Fibroblast of villous mesenchyme (primary cell): ENCODE measurements at places on chromosomes 11 and 22. TPM values are rescaled to one million over a fixed set of nuclear protein-coding genes. Genes with fewer than 3 reads are reported as not detected.

ZBED4 gene
- 10.6 and 13.4 TPM in 2 replicates for total RNA-seq

C22orf15 gene
- 0.43 and 1.6 TPM in 2 replicates for total RNA-seq

A4GALT gene
- 9.0 and 11.2 TPM in 2 replicates for total RNA-seq

SUSD2 gene
- total RNA-seq, result 0.64 and 1.3 TPM in 2 replicates

RASL10A gene
- total RNA-seq, result 0.86 TPM in 1 of 2 replicates, not detected in the other

DCDC1 gene
- under 0.01 and 0.43 TPM in 2 replicates for total RNA-seq

PPFIA1 gene
- 60.9 and 69.5 TPM in 2 replicates for total RNA-seq

DAGLA gene
- 2.2 and 2.6 TPM in 2 replicates for total RNA-seq

B3GAT1 gene
- not detected in 2 replicates for total RNA-seq

MIF gene
- 133 and 161 TPM in 2 replicates for total RNA-seq

PLAAT2 gene
- total RNA-seq, result not detected in 2 replicates
